IPS DF 6.9 (cell line): ENCODE measurements at places on chromosomes 2 and 18.

GRCh38 chr2:145481334-145481922, 961.5 kb upstream of the ZEB2 start:
- DNase-seq: no peak

DNA sequence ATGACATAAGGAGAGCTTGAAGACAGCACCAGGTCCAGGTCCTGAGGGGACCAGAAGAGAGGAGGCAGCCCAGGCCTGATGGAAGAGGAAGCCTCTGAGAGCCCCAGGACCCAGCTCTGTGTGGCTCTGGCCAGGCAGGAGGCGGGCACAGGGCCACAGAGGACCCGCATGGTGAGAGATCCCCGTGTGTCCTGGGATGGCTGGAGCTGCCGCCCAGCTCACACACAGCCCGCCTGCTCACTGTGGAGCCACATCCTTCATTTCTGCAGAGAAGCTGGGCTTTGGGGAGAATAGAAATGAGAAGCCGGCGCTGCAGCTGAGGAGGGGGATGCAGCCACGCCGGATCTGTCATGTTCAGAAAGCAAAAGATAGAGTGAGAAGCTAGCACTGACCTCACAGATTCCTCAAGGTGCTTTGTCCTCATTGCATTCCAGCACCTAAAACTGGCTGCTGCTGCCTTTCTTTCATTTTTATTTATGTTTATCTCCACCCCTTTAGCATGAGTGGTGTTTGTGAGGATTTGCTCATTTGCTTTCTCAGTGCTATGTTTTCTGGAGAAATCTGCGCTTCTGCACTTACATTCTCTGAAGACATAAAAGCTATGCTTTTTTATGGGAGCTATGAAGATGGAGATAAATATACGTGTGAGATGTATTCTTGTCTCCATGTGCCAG, 307.6 kb upstream of the MYT1L start:
- no peak for DNase-seq

DNA sequence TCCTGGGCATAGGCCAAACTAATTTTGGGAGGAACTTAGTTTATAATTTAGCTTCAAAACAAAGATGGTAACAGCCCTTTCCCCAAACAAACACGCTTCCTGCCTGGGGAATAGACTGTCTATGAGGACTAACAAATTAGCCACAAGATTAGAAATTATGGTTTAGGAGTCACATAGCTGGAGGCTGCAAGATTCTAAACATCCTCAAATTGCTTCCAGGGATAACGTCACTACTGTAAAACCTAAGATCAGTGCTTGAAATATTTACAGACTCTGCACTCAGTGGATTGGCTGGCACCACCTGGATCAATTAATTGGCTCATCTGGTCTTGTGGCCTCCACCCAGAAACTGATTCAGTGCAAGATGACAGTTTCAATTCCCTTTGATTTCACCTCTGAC, 118.0 kb upstream of the TACR1 start:
- DNase-seq: no peak

DNA sequence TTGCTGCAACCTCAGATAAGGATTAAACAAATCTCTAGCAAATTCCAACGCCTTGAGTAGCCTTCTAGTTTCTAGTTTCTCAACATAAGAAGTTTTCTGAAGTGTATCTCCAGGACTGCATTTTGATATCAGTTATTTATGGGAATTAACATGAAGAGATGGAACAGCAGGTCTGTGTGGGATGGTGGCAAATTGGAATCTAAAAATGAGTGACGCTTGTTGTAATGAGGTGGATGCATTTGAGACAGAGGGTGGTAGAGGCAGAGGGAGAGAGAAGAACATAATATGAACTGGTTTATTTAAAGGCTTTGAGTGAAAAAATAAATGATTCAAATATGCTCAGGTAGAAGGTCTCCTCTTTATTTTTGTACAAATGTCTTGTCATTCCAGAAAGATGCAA, 446.8 kb upstream of the GCFC2 start:
- no peak for DNase-seq

DNA sequence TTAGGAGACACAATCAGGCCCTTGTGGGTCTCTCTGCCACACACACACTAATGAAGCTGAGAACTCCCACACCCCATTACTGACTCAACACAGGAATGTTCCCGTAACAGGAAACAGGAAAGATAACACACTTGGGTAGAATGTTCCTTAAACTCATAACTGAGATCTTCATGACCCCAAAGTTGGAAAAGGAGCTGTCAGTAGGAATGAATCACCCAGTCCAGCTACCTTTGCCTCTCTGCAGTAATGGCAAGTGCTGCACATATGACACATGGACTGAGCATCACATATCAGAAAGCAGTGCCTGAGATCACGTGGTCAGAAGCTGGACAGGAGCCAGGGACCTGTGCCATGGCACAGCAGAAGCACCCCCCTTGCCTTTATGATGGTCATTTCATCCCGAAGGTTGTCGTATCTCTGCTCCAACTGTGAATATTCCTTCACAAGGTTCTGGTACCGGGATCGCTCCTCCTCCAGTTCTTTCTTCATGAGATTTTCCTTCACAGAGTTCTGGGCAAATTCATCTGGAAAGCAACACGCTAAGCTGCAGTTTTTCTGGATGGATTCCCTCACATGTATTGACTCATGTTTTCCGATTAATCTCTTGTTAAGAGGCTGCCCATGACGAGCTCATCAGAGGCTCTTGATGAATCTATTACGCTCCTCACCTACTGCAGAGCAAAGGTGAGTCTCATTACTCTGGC, 65.4 kb upstream of the ACAA2 start:
- DNase-seq: no peak

DNA sequence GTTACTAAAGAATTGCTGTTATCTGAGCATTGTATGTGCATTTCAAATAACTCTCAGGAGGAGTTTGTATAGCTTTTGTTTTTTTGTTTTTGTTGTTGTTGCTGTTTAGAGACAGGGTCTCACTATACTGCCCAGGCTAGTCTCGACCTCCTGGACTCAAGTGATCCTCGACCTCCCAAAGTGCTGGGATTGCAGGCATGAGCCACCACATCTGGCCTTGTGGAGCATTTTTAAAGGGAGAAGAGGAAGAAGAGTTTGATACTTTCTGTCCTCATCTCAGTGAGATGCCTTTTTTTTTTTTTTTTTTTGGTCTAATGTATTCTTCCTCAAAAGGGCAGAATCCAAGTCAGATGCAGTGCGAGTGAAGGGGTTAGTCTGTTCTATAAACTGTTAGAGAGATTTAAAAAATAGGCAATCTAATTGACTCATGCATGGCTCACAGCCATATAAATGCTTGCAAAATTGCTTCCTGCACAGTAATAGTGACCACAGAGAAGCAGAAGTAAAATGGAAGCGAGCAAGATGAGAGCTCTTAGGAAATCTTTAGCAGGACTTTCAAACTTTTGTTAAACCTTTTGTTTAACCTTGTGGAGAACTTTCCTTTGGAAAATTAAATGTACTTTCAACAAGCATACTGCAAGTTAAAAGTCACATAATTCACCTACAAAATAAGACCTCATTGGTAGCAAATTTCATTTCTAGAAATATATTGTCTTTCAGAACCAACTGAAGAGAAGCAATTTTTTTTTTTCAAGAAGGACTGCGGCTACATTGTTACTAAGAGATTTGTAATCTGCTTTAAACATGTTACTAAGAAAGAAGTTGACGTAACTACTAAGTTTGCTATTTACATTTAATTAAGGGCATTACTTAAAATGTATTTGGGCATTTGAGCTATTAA, 52.3 kb upstream of the ROCK1 start:
- DNase-seq: no peak

DNA sequence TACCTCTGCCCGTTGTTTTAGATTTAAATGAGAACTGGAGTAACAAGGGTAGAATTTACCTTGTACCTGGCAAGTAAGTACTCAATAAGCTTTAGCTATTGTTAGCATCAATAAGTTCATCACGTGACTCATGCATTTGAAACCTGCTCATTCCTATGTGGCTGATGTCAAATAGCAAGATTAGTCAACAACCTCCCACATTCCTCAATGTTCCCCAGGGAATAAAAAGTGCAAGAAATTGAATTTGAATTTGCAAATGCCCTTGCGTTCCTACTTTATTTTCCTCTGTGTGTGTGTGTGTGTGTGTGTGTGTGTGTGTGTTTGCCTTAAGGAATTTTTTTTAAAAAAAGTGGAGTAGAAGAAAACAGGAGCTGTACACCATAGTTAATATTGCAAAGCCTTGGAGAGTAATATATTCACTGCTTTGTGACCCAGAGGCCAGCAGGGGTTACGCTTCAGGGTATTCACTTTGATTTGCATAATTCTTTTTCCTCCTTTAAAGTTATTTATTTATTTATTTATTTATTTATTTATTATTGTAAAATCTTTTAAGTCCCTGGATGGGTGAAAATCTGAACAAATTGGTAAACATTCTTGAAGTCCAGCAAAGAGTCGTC, 43.9 kb upstream of the DNAH7 start:
- DNase-seq: no peak

DNA sequence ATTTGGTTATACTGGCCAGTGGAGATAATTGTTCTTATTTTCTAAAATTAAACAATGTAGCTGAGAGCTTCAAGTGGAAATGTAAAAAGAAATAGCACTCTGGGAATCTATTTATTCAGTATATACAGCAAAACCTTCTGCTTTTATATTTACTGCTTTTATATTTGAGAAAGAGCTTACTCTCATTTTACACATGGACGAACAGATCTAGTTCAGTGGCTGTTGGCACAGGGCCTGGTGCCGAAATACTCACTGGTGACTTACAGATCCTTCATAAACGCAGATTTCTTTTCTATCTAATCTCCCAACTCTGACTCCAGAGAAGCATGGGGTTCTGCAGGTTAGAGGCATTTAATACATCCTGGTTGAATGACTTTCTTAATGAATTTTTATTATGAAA, 266.2 kb downstream of the ASXL3 start:
- DNase-seq: no peak

DNA sequence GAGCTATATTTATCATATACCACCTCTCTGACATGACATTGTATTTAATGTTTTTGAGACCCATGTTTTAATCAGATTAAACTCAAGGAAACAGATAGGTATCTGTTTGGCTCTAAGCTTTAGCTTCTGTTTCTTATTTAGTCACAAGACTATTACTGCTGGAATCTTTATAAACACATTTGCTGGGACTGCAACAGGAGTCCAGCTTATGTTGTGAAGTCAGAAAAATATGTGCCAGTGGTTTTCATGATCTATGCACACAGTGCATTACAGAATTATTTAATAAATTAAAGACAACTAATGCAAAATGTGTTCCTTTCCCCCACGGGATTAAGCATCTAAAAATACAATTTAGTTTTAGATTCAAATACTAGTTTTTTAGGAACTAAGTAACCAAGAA, 338.9 kb downstream of the ZEB2 start:
- DNase-seq: no peak

- no peak for DNase-seq
Measured at GRCh38 chr2:200239216-200239615, 67.3 kb upstream of the SPATS2L start.

DNA sequence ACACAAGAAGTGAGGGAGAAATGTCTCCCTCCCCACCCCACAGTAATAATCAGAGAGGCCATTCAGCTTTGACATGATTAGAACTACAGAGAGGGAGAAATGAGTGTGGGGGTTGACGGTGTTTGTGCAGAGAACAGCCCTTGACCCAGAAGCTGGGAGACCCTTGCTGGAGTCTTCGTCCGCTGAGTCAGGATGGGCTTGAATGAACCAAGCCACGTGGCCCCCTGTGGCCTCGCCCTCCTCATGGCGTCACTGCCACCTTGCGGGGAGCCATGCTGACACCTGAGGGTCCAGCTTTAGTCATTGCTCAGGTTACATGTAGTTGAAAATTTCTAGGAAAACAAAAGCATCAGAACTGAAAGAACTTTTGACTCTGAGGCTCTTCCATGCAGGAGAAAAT, 101.2 kb downstream of the DGKD start:
- DNase-seq: no peak

DNA sequence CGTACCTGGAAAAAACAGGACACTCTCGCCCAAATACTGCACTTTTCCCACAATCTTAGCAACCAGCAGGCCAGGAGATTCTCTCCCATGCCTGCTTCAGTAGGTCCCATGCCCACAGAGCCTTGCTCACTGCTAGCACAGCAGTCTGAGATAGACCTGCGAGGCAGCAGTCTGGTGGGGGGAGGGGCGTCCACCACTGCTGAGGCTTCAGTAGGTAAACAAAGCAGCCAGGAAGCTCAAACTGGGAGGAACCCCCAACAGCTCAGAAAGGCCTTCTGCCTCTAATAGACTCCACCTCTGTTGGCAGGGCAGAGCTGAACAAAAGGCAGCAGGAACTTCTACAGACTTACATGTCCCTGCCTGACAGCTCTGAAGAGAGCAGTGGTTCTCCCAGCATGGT, 1202.8 kb upstream of the ACVR2A start:
- no peak for DNase-seq

DNA sequence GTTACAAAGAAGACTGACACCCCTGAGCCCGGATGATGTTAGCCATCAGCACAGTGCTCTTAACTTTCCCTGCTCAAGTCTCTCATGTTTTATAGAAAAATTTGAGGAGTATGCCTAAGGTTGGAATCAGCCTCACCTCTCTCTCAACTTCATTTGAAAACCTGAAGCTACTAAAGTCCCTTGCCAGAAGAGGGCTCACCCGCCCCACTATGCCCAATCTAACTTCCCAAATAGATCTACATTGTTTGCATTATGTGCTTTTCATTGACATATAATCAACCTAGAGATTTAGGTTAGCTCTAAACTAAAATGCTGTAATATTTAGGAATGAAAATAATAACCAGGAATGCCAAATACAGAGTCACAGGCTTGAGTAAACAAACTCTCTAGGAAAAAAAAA, 305.4 kb downstream of the NCKAP5 start:
- no peak for DNase-seq

DNA sequence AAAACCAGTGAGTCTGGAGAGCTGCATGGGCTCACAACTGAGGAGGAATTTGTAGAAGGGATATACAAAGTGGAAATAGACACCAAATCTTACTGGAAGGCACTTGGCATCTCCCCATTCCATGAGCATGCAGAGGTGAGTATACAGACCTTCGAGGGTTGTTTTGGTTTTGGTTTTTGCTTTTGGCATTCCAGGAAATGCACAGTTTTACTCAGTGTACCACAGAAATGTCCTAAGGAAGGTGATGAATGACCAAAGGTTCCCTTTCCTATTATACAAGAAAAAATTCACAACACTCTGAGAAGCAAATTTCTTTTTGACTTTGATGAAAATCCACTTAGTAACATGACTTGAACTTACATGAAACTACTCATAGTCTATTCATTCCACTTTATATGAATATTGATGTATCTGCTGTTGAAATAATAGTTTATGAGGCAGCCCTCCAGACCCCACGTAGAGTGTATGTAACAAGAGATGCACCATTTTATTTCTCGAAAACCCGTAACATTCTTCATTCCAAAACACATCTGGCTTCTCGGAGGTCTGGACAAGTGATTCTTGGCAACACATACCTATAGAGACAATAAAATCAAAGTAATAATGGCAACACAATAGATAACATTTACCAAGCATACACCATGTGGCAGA, 3.6 kb downstream of the TTR start:
- no peak for DNase-seq

GRCh38 chr18:9928646-9929259, 14.9 kb downstream of the VAPA start:
- no peak for DNase-seq

DNA sequence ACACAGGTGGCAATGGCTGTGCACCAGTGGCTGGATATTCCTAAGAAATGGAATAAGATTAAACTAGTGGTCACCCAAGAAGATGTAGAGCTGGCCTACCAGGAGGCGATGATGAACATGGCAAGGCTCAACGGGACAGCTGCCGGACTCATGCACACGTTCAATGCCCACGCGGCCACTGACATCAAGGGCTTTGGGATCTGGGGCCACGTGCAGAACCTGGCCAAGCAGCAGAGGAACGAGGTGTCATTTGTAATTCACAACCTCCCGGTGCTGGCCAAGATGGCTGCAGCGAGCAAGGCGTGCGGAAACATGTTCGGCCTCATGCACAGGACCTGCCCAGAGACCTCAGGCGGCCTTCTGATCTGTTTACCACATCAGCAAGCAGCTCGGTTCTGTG, 190.8 kb downstream of the FTCDNL1 start:
- no peak for DNase-seq
